Smooth muscle cell of trachea (primary cell): ENCODE measurements at places on chromosomes 6 and 20. TPM values are rescaled to one million over a fixed set of nuclear protein-coding genes. Genes with fewer than 3 reads are reported as not detected.

The LRRC1 gene
- total RNA-seq = 3.6 and 5.0 TPM in 2 replicates

The SPINT3 gene
- total RNA-seq = not detected in 2 replicates

The TSHZ2 gene
- 0.33 and 0.44 TPM in 2 replicates for total RNA-seq

The TRIM26 gene
- total RNA-seq = 28.2 and 30.8 TPM in 2 replicates

The MCCD1 gene
- not detected in 2 replicates for total RNA-seq

The GNAS-AS1 gene
- total RNA-seq = 1.2 and 1.3 TPM in 2 replicates

The LRRC73 gene
- 0.15 and 0.50 TPM in 2 replicates for total RNA-seq

The FILIP1 gene
- total RNA-seq = 0.29 and 0.83 TPM in 2 replicates

The JPH2 gene
- total RNA-seq = under 0.01 and 0.50 TPM in 2 replicates

The RFX6 gene
- not detected in 2 replicates for total RNA-seq

The RHAG gene
- total RNA-seq = not detected in 2 replicates

The HLA-DQA1 gene
- total RNA-seq = not detected in 2 replicates

The PRICKLE4 gene
- total RNA-seq = 0.83 TPM in 1 of 2 replicates, not detected in the other

The GPR63 gene
- 0.29 and 0.99 TPM in 2 replicates for total RNA-seq

The KCNK17 gene
- total RNA-seq = not detected in 2 replicates

The CCR6 gene
- not detected in 2 replicates for total RNA-seq

The SUPT3H gene
- total RNA-seq = 13.1 and 15.1 TPM in 2 replicates

The AGER gene
- total RNA-seq = 0.44 and 0.50 TPM in 2 replicates

The NECAB3 gene
- 29.5 and 42.2 TPM in 2 replicates for total RNA-seq

The HUS1B gene
- 0.99 and 1.2 TPM in 2 replicates for total RNA-seq

The BPIFB2 gene
- total RNA-seq = not detected in 2 replicates

The YWHAB gene
- 88.7 and 158 TPM in 2 replicates for total RNA-seq

The OPRL1 gene
- 1.9 and 5.8 TPM in 2 replicates for total RNA-seq

The BLOC1S5 gene
- 15.2 and 21.1 TPM in 2 replicates for total RNA-seq

The BMP7 gene
- not detected in 2 replicates for total RNA-seq

The SLC17A1 gene
- not detected in 2 replicates for total RNA-seq

The NAA20 gene
- 31.6 and 42.8 TPM in 2 replicates for total RNA-seq

The DTNBP1 gene
- 7.6 and 10.8 TPM in 2 replicates for total RNA-seq

The KCNK15 gene
- total RNA-seq = 0.29 and 1.3 TPM in 2 replicates

The TCP11 gene
- total RNA-seq = 0.15 TPM in 1 of 2 replicates, not detected in the other

The SPAG4 gene
- 11.2 and 13.1 TPM in 2 replicates for total RNA-seq

The SLC29A1 gene
- total RNA-seq = 9.5 and 19.2 TPM in 2 replicates

The TNFRSF6B gene
- 24.3 and 66.5 TPM in 2 replicates for total RNA-seq

The DNPH1 gene
- total RNA-seq = 50.0 and 78.0 TPM in 2 replicates
